ENCODE measurements at places on chromosomes 12 and 14. TPM values are rescaled to one million over a fixed set of nuclear protein-coding genes. Genes with fewer than 3 reads are reported as not detected.

DNA sequence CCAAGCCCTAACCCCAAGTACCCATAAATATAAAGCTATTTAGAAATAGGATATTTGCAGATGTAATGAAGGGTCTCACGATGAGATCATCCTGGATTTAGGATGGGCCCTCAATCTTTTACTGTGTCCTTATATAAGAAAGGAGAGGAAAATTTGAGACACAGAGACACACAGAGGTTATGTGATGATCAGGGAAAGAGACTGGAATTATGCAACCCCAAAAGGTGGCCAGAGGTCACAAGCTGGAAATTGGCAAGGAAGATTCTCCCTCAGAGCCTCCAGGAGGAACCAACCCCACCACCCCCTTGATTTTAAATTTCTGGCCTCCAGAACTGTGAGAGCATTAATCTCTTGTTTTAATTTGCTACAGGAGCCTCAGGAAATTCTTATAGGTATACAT, 334.9 kb upstream of the PRICKLE1 start:
- no peaks in the 10 kb centered on the region for H3K27me3 ChIP-seq
- H3K36me3 ChIP-seq = no peaks in the 10 kb centered on the region
- H3K4me3 ChIP-seq = no peak overlapping the region

- no peak overlapping the region for H3K4me3 ChIP-seq
- no peaks in the 10 kb centered on the region for H3K36me3 ChIP-seq
- no peaks in the 10 kb centered on the region for H3K27me3 ChIP-seq
- H3K4me1 ChIP-seq = no peaks in the 10 kb centered on the region
- H3K27ac ChIP-seq = no peak overlapping the region
- DNase-seq = no peak
Observed at GRCh38 chr12:104356231-104357115, 52.9 kb downstream of the EID3 start.

DAO gene
- not detected for total RNA-seq

FOXN4 gene
- total RNA-seq = not detected

- no peaks in the 10 kb centered on the region for H3K36me3 ChIP-seq
- peak overlapping the region; percentile 94 for H3K4me3 ChIP-seq
- peak; percentile 45 for DNase-seq
Observed at GRCh38 chr14:99274346-99275221, 2.6 kb upstream of the BCL11B start.

GPR65 gene
- total RNA-seq = 12.4 TPM

DDX24 gene
- 438 TPM for total RNA-seq

- no peak overlapping the region for H3K27ac ChIP-seq
- no peak overlapping the region for H3K4me3 ChIP-seq
- no peaks in the 10 kb centered on the region for H3K4me1 ChIP-seq
- H3K36me3 ChIP-seq = no peaks in the 10 kb centered on the region
- no peak for DNase-seq
Observed at GRCh38 chr14:53696217-53696965, 260.2 kb downstream of the BMP4 start.

MFAP5 gene
- total RNA-seq = not detected

GRCh38 chr14:67385120-67385519, 25.0 kb downstream of the EIF2S1 start:
- H3K36me3 ChIP-seq = peaks cover 39% of the 10 kb centered on the region
- H3K4me1 ChIP-seq = no peaks in the 10 kb centered on the region
- DNase-seq = no peak
- H3K27me3 ChIP-seq = no peaks in the 10 kb centered on the region
- H3K27ac ChIP-seq = no peak overlapping the region
